ENCODE measurements at places on chromosomes 5 and 9.

GRCh38 chr5:97131139-97131710, 11.2 kb downstream of the LIX1 start:
- no peak for DNase-seq

- DNase-seq = no peak
Observed at GRCh38 chr5:135174315-135175096, 140.5 kb upstream of the PITX1 start.

DNA sequence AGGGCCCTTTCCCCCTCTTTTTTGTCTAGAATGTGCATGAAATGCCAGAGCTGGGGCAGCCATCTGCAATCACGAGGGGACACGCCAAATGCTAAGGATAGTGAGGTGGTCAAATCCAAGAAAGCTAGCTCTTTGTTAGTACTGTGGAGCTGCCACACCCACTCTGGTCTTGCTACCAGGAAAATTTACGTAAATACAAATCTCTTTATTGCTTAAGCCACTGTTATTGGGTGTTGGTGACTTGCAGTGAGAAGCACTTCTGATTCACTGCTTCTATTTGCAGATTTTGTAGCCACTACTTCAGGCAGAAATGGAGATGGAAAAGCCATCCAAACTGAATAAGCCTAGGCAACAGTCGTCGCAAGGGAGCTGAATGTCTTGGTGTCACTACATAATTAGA, 25.6 kb upstream of the SUSD1 start:
- DNase-seq = no peak

DNA sequence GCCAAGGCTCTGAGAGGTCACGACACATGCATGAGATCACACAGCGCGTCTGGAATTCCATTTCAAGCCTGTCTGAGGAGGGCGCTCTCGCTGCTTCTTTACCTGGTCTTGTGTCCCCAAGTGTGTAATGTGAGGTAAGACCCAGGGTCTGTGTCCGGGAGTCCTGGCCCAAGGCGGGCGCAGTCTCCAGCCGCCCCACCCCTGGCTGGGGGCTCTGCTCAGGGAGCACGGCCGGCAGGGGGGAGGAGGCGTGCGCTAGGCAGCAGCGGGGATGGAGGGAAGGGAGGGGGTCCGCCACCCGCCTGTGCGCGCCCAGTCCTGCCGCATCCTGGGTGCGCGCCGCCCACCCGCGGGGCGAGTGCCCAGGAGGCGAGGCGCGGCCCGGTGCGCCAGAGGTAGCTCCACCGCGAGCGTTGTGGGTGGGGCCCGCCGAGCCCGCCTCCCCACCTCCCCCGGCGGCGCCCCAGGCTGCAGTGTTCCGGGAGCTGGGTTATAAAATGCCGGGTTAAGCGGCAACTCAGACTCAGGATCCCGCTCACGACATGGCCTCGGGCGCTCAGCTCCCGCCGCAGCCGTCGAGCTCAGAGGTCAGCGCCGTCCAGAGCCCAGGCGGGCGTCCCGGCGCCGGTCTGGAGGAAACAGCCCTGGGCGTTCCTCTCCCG, at the start of gene CCNI2:
TSS of gene CCNI2 (plus strand) at position 473 of the 662 bp plus-strand sequence. CDS start at position 543, 70 bp downstream.
- peak; percentile 73 for DNase-seq

DNA sequence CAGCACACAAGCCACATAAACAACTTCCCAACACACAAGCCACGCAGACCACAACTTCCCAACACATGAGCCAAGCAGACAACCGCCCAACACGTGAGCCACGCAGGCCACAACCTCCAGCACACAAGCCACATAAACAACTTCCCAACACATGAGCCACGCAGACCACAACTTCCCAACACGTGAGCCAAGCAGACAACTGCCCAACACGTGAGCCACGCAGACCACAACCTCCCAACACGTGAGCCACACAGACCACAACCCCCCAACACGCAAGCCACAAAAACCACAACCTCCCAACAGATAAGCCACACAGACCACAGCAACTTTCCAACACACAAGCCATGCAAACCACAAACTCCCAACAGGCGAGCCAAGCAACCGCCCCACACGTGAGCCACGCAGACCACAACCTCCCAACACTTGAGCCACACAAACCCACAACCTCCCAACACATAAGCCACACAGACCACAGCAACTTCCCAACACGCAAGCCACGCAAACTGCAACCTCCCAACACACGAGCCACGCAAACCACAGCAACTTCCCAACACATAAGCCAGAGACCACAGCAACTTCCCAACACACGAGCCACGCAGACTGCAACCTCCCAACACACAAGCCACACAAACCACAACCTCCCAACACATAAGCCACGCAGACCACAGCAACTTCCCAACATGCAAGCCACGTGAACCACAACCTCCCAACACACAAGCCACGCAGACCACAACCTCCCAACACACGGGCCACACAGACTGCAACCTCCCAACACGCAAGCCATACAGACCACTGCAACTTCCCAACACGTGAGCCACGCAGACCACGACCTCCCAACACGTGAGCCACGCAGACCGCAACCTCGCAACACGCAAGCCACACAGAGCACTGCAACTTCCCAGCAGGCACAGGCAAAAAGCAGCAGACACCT, 10.1 kb downstream of the BRD9 start:
- DNase-seq = no peak

DNA sequence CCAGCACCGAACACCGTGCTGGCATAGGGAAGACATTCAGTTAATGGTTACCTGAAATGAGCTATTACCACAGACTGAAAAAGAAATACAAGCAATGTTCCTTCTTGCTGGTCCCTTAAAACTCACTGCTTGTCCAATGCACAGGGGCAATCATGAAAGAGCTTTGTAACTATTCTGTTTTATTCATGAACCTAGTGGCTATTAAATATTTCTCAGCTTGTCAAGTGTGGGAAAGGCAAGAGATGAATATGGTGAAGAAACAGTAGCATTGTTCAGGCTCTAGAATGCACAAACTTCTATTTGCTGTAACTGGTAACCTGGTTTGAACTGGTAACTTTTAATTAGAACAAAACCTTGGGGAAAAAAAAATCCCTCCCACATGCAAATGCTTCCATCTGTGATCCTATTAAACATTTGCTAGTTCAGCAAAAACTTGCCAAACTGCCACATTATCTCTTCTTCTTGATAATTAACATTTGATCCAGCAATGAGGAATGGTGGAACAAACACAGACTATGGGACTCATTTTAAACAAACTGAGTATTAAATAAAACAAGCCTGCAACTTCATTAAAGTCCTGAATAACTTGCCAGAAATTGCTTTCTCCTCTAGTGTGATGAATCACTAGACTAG, 36.1 kb downstream of the YIPF5 start:
- no peak for DNase-seq

DNA sequence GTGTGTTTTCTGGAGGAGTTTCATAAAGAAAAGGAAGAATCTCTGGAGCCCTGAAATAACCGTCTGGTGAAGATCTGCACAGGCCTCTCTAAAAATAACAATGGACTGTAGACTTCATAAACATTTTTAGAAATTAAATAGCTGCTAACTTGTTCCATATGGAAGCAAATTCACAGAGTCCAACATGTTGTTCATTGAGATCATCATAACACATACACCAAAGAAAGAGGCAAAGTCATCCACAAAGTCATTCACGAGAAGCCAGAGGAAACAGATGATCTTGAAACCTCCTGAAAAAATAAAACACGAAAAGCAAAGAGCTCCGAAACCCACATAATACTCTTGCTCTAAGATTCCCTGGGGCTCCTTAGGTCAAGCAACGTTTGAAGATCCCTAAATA, 347.8 kb downstream of the EFNA5 start:
- no peak for DNase-seq

- DNase-seq = no peak
Observed at GRCh38 chr5:68403301-68403700, 187.7 kb downstream of the PIK3R1 start.

- no peak for DNase-seq
Observed at GRCh38 chr5:82365026-82365425, 86.9 kb upstream of the RPS23 start.

DNA sequence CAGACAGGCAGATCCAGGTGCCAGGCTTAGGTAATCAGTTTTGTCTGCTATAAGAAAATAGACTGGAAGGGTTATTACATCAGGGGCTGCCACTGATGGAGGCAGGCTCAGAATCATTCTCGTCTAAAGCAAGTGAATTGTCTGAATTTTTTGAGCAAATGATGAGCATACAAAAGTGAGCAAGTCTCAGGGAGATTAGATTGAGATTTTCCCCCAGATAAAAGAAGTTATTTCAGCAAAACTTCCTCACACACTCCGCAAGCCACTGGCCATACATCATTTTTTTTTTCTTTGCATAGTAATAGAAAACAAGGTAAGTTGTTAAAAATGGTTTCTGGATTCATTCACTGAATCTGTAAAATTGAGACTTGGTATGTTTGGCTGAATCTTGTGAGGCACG, 52.9 kb downstream of the ZNF462 start:
- DNase-seq = no peak

- no peak for DNase-seq
Observed at GRCh38 chr5:93892481-93892880, 151.1 kb upstream of the POU5F2 start.

DNA sequence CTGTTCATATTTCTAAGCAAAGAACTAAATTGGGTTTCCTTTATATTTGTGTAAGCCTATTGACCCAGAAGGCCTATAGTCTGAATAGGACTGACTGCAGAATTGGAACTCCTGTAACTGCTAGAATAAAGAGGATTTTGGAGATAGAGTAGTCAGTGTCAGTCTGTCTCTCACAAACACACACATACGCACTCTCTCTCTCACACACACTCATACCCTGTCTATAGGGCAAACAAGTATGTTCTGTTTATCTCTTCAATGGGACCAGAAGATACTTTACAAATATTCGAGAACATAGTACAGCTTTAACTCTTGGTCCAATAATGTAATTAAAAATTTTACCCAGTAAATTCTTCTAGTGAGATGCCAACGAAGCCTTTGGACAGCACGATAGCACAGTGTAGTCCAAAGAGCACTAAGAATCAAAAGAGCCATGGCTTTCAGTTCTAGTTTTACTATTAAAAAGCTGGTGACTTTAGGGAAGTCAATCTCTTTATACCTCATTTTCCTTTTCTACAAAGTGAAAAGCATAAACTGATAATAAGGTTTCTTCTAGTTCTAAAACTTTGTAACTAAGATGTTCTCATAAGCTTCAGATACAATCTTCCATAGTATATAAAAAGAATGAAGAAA, 19.3 kb downstream of the ABHD17B start:
- no peak for DNase-seq

DNA sequence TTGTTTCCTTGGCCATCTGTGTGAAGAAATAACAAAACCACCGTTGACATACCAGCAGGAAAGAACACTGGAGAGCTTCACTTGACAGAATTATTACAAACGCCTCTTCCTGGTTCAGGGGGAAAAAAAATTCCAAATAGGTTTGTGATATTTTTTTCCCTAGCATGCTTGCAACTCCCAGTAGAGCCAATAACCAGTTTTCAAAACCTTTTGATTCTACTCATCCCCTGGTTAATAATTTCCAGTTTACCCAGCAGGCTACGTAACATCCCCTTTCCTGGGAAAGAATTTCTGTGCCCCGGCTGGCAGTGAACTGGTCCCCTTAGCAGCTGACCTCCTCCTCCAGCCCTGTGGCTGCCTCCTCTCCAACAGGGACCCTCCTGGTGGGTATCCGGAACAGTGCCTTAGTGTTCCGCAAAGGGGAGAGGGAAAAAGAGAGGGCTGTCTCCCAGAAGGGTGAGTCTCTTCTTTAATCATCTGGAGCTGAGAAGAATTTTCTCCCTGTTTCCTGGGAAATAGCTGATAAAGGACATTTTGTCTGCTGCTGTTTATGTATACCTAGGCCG, 72.8 kb upstream of the BOD1 start:
- no peak for DNase-seq

- DNase-seq = no peak
Observed at GRCh38 chr9:88372103-88372654, 16.1 kb upstream of the SPIN1 start.

DNA sequence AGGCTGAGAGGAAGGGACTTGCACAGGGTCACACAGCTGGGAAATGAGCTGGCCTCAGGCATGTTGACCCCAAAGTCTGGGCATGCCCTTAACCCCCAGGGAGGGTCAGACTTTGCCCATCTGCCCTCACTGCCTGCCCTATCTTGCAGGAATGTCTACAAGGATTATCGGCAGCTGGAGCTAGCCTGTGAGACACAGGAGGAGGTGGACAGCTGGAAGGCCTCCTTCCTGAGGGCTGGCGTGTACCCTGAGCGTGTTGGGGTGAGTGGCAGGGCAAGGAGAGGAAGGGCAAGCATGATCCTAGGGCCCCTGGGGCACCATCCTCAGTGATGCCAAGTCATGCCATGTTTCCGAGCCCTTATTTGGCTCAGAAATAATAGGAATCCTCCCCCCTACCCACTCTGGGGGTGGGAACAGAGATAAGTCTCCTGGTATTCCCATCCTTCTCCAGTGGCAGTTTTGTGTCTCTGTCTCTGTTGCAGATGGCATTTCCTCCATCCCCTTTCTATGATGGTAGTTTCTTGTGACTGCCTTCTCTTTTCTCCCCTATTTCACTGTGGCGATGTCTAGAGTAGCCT, 28.5 kb downstream of the GOLGA2 start:
- DNase-seq = no peak

DNA sequence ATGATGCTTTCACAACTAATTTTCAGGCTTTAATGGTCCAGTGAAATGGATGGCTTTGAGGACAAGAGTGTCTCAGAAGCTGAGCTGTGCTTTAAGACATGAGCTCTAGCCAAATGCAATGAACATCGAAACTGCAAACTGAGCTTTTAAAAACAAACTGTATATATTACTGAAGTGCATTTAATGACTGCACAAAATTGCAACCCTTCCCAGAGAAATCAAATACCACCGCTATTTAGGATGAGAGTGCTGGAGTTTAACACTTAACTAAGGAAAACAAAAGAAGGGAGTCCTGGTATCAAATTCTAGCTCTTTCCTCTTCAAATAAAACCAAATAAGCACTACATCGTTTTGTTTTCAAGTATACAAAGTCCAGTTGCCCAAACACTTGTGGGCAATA, 163.9 kb downstream of the SLF1 start:
- no peak for DNase-seq

DNA sequence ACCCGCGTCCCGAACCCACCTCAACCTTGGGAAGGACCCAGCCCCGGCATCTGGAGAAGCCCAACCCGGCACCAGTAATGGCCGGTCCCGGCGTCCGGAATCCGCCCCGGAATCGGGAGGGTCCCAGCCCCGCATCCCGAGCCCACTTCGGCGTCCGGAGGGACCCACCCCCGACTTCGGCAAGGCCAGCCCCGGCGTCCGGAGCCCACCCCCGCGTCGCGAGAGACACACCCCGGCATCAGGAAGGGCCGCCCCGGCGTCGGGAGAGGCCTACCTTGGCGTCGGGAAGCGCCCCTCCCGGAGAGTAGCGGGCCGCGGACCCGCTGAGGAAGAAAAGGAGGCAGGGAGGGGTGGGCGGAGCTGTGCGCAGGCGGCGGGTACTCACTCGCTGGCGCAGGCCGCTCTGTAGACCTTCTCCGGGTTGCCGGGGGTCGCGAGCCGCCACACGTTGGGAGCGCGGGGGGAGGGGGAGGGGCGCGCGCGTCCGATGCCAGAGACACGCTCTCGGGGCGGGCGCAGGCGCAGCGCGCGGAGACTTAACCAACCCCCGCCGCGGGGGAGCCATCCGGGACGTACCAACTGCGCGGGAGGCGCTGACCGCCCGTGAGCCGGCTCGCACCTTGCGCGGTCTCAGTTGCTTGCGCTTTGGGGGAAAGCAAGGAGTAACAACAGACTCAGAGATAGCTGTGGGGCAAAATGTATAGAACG, at the start of gene UIMC1:
TSS of gene UIMC1 (minus strand) at position 515 of the 708 bp plus-strand sequence. CDS start 24,164 bp downstream, outside the sequence.
- DNase-seq = peak; percentile 92
